Activated effector memory CD4-positive, alpha-beta T cell treated with Interleukin-2 at 50 U/mL for 16 hours (primary cell): ENCODE measurements at places on chromosomes 3 and 15.

GRCh38 chr15:28097656-28098359, 1.3 kb downstream of the OCA2 start:
- DNase-seq, result no peak

DNA sequence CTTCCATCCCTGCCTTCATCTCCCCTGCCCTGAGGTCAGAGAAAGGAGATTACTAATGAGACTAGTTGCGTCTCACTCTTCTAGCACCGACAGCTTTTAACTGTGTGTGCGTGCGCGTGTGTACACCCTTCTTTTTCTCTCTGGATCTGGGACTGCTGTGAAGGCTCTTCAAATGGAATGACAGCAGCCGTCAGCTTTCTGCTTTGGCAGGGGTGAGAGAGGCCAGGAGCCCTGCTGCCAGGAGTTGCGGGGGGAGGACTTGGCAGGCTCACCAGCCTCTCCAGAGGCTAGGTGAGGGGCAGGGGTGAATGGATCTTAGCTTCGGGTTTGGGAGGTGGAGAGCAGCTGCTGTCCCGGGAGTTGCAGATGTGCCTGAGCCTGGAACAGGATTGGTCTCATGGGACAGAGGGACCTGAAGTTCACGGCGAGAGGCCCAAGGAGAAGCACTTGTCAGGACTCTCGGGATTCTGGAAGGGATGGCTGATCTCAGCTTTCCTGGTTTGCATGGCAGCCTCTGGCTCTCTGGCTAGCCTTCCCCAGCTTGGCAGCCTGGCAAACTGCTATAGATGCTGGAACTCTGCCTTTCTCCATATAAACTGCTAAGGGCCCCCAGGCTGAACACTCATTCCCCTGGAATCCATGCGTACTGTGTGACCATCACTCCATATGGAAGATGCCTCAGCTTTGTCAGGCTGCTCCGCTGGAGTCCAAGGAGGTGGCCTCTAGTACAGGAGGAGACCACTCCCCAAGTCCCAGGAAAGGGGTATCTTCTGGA, 16.6 kb downstream of the TEX264 start:
- DNase-seq, result no peak

- DNase-seq, result no peak
Measured at GRCh38 chr3:104745313-104745712, 621.4 kb upstream of the ALCAM start.

GRCh38 chr3:56375654-56376053, 92.6 kb downstream of the ERC2 start:
- DNase-seq, result no peak

- DNase-seq, result no peak
Measured at GRCh38 chr3:54951405-54951804, 23.5 kb upstream of the LRTM1 start.

- no peak for DNase-seq
Measured at GRCh38 chr15:58770519-58770856, 614 bp upstream of the MINDY2 start.

DNA sequence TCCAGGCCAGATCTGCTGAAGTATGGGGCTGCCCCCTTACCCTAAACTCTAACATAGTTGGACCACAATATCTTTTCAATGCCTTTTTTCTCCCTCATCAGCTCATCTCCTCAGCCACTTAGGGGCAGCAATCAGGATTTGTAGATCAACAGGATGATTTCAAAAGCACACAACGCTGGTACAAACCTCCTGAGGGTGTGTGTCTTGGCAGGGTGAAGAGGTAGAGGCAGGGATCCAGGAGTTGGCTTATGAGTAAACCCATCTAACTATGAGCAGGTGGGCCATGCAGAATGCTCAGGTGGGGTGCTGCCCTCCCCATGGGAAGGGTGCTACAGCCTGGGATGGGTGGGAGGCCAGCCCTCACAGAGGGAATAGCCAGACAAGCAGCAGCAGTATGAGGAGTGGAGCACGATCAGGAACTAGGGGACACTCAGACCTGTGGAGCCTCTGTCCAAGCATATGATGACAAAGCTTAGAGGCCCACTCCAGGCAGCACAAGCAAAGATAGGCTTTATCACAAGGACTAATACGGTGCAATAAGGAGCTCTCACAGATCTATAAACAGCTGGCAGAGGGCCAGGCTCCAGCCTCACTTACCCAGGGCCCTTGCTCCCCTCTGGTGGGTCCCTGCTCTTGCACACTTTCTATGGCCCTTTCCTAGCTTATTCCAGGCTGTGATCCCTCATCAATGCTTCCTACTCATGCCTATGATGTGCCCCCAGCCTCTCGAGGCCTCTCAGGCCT, 32.2 kb downstream of the IL20RB start:
- no peak for DNase-seq

- no peak for DNase-seq
Measured at GRCh38 chr15:63458794-63459395, 45.5 kb upstream of the USP3 start.

DNA sequence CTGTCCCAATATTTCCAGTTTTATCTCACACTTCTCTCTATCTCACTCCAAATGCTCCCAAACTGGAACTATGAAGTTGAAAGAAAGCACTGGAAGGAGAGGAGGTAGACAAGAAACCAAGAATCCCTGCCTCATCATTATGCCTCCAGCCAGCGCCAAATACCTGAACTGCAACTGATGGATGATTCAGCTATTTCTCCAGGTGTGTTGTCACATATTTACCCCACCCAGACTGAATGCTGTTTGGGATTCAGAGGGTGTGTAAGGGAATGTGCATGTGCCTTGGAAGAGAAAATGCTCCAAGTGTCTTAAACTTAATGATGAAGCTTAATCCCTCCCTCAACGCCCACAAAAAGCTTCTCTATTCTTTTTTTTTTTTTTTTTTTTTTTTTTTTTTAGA, 269.5 kb upstream of the ATP11B start:
- DNase-seq, result no peak

GRCh38 chr3:143427631-143428030, 308.1 kb downstream of the CHST2 start:
- DNase-seq, result no peak

DNA sequence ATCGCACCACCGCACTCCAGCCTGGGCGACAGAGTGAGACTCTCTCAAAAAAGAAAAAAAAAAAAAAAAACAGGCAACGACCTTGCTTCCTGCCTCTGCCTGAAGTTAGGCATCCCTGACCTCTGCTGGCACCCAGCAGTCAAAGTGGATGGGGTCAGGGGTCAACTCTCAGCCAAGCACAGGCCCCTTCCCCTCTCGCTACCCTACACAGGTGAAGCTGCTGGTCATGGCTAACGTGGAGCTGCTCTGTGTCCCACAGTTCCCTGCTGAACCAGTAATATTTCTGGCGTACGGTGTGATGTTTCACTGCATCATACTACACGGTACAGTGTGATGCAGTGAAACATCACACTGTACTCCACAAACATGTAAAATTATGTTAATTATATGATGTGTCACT, 13.9 kb upstream of the FRG2C start:
- no peak for DNase-seq

DNA sequence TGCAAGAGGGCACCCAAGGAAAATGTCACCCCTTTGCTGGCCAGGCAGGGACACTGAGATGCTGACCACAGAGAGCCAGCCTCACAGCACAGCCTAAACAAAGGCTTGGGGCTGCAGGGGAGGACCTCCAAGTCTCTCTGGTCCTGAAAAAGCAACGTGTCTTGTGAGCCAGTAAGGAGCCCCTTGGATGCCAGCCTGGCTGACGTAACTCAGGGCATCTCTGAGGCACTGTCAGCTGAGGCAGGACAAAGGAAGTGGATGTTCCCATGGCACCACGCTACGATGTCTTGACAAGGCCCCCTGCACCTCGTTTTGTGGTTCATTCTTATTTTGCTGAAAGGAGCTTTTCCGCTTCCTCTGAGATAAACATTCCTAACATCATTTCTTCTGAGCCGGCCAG, 160.7 kb downstream of the OR4M2 start:
- no peak for DNase-seq
